ENCODE measurements at places on chromosomes 3 and 15.

GRCh38 chr15:85615930-85616329 is 178.8 kb downstream of the KLHL25 start:
- DNase-seq, result peak; percentile 81

GRCh38 chr15:90814191-90814821 is 54.1 kb upstream of the FURIN start:
- no peak for DNase-seq

DNA sequence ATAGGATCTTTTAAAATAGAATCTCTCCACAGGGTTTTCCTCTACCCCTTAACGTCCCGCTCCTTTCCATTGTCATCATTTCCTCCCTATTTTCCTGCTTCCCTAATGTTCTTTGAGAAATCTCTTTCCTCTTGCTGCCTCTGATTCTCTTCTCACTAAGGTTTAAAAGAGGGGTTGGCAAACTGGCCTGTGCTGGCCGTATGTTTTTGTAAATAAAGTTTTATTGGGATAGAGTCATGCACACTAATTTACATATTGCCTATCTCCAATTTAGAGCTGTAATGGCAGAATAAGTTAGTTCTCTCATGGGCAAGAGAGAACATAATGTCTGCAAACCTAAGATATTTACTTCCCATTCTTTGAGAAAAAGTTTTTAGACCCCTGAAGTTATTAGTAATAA is 25.0 kb downstream of the MRPL3 start:
- no peak for DNase-seq

- DNase-seq, result no peak
Observed at GRCh38 chr3:172939651-172940293, 189.2 kb downstream of the ECT2 start.

GRCh38 chr15:76844096-76844495 is 61.0 kb downstream of the SCAPER start:
- peak; percentile 55 for DNase-seq

GRCh38 chr3:144229953-144230352 is 258.3 kb downstream of the DIPK2A start:
- DNase-seq, result peak; percentile 6

DNA sequence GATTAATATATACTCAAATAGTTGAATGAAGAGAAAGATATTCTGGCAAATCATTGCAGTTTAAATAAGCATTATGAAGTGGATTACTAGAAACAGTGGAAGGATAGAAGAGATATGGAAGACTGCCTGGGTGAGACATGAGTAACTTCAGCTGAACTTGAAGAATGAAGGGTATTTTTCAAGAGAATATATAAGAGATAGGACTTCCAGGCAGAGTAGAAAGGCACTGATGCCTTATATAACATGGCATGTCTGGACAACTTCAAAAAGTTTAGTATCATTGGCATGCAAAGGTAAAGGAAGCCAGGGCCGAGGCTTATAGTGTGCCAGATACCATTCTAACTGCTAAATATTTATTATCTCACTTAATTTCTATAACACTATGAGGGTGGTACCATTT is 126.5 kb upstream of the SLC7A14 start:
- DNase-seq, result no peak

DNA sequence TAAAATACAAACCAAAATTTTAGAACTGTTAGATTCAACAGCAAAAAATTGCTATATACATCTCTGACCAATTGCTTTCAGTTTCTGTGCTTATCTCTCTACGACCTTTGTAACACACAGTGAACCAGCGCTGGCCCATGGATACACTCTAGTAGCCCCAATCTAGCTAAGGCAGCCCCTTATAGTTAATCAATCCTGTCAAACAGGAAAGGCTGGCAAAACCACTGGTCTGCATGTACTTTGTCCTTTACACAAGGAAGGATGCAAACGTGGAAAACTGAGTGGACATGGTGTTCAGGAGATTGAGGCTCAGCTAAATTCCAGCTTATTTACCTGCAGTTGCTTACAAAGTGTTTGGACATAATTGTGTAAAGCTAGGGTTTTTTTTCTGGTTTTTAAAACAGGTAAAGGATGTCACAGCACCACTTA is 25.9 kb downstream of the ADGRG7 start:
- no peak for DNase-seq

GRCh38 chr3:107684431-107684925 is 161.7 kb downstream of the BBX start:
- DNase-seq, result no peak

- no peak for DNase-seq
Observed at GRCh38 chr3:194100856-194101390, 35.0 kb upstream of the HES1 start.

DNA sequence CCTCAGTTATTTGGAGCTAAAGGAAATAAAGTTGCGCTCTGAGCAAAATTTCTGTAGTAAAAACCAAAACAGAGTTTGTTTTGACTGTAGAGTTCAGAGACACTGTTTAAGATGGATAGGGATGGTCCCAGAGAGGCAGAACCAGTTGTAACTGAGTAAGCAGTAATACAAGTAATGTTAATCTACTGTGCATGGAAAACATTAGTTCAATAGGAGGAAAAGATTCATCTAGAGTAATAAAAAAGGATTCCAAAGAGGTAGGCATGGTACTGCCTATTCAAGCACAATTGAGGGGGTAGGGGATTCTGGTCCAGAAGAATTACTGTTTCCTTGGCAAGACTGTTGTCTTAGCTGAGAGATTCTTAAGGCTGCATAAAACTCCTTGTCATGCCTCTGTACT is 77.4 kb downstream of the RASA2 start:
- DNase-seq, result no peak

GRCh38 chr3:45691842-45692241 is 2.6 kb downstream of the SACM1L start:
- no peak for DNase-seq

DNA sequence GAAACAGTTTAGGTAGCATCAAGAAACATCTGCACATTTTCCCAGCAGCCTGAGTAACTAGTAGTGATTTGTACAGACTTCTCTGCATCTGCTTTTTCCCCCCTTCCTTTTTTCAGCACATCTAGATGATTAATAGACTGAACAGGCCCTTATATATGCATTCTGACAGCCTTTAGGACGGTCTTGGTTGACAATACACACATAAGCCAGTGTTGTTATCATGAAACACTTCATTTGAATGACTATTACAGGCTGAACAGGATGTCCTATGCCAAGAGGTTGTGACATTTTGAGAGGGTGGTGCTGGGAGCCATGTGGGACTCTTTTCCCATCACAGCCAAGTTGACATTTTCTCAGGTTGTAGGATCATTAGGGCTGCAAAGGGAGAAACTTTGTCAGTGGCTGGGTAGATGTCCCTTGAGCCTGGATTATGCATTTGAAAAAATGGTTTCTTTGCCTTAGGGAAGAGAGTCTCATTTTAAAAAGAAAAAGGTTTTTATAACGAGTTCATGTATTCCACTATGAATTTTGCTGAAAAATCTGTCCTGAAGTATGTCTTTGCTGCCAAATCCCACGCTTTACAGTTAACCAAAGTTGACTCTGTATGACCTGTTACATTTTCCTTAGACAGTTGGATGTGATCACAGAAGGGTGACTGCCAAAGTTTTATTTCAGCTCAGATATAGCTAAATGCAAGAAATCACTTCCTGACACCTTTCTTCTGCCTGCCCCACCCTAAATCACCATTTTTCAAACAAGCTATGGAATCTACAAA is 73.7 kb downstream of the FILIP1L start:
- peak; percentile 84 for DNase-seq

DNA sequence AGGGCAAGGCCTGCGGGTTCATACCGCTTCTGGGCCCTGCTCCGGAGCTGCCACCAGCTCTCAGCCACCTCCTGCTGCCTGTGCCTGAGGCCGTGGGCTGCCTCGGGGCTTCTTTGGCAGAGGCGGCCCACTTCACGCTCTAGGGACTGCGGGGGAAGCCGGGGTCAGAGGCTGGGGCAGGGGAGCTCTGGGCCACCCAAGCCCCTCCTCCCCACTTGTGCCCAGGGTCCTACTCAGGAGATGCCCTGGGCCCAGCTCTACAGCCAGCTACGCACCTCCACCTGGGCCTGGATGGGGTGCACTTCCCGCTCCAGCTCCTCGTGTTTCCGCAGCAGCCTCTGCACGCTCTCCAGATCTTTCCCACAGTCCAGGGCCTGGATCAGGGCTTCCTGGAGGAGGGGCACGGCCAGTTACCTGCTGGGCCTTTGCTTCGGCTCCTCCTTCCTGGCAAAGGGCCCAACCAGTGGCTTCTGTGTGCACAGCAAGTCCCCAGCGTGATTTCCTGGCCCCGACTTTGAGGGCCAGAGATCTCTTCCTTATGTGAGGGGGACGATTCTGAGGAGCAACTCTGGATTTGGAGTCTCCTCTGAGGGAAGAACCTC is 24.0 kb downstream of the PLA2G4B start:
- no peak for DNase-seq

- DNase-seq, result no peak
Observed at GRCh38 chr3:124201786-124202185, 209.9 kb upstream of the ROPN1 start.

DNA sequence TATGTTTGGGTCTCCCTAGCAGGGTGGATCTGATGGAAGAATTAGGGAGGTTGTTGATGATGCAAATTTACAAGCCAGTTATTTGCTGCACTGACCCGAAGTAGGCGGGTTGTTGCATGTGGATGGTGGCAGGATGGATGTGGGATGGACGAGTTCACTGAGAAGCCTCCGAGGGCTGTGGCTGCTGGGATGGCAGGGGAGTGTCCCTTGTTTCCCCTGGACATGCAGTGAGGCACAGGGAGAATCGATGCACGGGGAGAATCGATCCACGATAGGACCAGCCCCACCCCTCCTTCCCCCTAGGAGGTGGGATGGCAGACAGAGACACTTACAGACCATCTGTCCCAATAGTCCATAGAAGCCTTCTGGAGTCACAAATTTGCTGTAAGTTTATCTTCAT is 31.0 kb upstream of the KLF13 start:
- DNase-seq, result no peak

GRCh38 chr15:65207280-65207840 is 3.9 kb downstream of the CILP start:
- no peak for DNase-seq

- no peak for DNase-seq
Observed at GRCh38 chr15:75895731-75896130, 7.9 kb upstream of the FBXO22 start.

DNA sequence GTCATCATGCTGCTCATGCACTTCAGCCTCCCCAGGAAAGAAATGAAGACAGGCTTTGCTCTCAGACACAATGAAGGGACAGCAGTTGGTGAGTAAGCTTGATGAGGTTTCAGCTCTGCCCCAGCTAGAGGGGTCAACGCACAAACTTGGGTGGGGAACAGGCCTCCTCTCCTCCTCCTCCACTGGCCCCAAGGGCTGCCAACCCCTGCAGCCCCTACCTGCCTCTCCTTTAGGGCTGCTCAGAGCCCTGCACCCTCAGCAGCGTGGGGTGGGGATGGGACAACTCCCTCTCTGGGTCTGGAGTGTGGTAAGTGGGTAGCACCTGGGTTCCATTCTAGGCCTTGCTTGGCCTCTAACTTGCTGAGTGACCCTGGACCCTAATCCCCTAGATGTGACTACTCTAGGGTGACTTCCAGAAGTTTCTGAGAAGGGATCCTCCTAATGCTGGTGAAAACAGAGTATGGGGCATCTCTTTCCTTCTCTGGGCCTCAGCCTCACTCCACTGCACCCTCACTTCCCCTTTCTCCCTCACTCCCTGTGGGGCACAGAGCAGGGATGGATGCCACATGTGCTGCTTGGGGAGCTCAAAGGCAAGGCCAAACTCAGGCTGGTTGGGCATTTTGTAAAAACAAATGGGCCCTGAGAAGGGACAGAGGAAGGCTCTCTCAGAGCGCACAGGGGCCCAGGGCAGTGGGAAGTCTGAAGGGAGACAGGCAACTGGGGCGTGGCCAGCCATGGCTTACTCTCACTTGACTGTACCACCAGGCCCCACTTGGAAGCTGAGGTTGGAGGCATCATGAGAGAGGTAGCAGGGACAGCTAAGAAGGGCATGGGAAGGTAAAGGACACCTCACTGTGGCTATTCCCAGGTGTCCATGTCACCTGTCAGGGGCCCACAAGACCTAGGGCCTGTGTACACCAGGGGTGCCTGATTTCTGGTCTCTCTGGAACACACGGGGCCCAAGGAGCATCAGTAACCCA is 64.0 kb downstream of the SYNM start:
- DNase-seq, result no peak

DNA sequence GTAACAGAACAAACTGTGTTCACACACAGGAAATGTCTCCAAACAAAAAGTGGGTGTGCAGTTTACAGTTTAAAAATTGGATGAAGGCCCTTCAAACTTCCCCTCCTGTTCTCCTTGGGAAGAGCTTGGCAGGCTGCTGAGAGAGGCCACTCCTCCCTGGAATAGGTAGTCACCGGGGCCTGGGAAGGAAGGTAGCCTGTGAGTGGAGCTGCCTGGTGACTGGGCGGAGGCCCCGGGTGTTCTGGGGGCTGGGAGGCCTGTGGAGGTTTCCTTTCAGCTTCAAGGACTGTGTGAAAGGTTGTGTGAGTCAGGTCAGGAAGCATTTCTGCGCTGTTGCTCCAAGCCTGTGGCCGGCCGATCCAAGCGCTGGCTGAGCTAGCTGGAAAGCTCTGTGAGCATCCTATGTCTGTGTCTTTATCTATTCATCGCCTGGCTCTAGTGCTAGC is 14.1 kb downstream of the SLCO3A1 start:
- DNase-seq, result peak; percentile 96

DNA sequence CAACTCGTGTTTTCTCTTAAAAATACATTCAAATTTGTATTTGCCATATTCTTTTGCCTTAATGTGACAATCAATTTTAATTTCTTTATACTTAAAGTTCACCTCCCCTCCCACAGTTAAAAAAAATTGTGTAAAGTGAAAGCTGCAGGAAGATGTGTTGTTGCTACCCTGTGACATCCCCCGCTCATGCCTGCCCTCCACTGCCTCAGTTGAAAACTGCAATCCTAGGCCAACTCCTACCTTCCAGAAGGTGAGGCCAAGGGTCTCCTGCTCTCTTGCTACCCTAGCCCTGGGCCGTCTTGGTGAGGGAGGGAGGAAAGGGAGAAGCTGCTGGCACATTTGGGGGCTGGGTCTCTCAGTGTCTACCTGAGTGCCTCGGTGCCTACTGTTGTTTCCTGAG is 57.0 kb upstream of the CMTM7 start:
- DNase-seq, result no peak

- no peak for DNase-seq
Observed at GRCh38 chr15:75028991-75029377, 5.6 kb downstream of the PPCDC start.

GRCh38 chr15:53807501-53807900 is 48.0 kb upstream of the WDR72 start:
- DNase-seq, result no peak

DNA sequence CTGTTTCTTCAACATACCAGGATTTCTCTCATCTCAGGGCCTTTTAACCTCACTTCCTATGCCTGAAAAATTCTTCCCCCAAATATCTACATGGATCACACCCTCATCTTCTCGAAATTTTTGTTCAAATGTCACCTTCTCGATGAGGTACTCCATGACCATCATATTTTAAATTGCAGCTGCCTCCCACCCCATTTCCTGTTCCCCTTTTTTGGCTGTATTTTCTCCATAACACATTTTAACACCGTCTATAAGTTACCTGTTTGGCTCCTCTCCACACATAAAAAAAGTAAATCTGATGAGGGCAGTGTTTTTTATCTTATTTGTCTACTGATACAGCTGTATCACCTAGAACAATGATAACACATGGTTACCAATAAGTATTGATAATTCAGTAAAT is 20.7 kb upstream of the ZBED2 start:
- no peak for DNase-seq

- peak; percentile 57 for DNase-seq
Observed at GRCh38 chr15:29682781-29683180, 139.5 kb downstream of the TJP1 start.

GRCh38 chr3:56775838-56776555 is 25.8 kb downstream of the ARHGEF3 start:
- DNase-seq, result no peak

- no peak for DNase-seq
Observed at GRCh38 chr15:62564886-62565633, 400.0 kb upstream of the C2CD4B start.

Measured in fibroblast of mammary gland (primary cell).